ENCODE measurements at places on chromosomes 13 and 19.

- no peak for DNase-seq
Measured at GRCh38 chr13:44040818-44041100, 161.1 kb downstream of the LACC1 start.

DNA sequence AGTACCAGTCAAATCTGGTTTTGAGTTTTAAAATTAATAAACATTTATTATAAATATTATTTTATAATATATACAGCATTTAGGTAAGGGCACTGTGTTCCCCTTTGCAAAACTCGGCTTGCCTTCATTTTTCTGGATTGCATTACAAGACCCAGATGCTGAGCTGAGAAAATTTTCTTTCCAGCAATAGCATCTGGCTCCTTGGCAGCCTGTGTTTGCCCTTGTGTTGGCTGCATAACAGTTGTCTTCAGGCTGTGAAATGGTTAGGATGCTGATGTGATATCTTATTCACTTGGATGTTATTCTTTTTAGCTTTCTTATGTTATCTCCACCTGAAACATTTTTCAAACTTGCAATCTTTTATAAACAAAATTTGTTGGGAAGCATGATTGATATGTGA lies 784.4 kb downstream of the DACH1 start:
- DNase-seq, result no peak

GRCh38 chr13:59755632-59756290 lies 408.0 kb downstream of the DIAPH3 start:
- DNase-seq, result no peak

DNA sequence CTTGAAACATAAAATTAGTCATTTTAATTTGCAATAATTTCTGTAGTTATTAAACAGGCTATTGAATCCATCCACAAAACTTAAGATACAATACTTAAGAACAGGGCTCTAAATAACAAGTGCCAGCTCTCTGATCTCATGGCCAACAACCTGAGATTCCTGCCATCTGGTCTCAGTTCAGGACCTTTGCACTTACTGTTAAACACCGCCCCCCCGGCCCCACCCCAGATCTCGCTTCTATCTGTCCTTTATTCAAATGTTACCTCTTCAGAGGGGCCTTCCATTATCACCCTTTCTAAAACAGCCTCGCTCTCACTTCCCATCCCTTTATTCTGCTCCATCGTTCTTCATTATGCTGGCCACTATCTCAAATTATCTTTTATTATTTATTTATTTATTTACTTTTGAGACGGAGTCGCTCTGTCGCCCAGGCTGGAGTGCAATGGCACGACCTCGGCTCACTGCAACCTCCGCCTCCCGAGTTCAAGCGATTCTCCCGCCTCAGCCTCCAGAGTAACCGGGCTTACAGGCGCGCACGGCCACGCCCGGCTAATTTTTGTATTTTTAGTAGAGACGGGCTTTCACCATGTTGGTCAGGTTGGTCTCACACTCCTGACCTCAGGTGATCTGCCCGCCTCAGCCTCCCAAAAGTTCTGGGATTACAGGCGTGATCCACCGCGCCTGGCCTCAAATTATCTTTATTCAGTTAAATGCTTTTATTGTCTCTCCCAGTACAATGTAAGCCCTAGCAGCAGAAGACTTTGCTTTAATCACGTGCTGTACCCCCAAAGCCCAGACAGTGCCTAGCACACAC lies 838 bp upstream of the SNRNP70 start:
- DNase-seq, result no peak

DNA sequence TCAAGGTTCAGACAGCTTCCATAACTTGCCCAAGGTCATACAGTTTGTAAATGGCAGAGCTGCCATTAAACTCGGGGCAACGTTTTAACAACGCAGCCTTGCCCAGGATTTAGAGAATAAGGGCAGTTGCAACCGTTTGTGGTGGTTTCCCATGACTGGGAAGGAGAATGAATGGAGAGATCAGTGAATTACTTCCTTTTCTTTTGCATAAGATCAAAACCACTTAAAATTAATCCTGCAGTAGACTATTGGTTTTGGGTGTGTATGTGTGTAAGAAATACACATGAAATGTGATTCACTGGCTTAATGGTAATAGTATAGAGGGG lies 179.1 kb upstream of the MIR17HG start:
- no peak for DNase-seq

DNA sequence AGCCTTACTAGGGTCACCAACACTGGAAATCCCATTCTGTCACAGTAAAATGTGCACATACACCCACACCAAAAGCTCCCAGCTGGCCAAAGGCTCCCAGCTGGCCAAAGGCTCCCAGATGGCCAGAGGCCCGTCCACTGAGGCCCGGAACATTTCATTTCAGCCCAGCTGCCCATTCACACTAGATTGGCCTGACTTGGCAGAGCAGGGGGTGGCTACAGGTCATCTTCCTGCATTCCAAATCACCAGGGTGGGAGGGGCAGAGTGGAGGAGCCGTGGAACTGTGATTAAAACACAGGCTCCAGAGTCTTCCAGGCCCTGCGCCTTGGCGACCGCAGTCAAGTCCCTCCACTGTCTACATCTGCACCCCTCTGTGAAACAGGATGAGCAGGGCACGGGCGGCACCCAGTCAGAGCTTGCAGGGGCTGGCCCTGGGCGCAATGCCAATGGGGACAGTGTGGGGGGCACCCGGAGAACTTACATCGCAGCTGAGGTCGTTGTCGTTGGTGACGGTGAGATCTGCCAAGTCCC lies 10.1 kb upstream of the PRKD2 start:
- no peak for DNase-seq

Measured in hematopoietic multipotent progenitor cell treated with erythropoietin and hydrocortisone succinate and interleukin-3 and kit ligand, for 6 days (in vitro differentiated cells).